ENCODE measurements at places on chromosomes 6 and 20.

GRCh38 chr20:25178563-25179438 is 16.7 kb upstream of the ENTPD6 start:
- peak; percentile 47 for DNase-seq

DNA sequence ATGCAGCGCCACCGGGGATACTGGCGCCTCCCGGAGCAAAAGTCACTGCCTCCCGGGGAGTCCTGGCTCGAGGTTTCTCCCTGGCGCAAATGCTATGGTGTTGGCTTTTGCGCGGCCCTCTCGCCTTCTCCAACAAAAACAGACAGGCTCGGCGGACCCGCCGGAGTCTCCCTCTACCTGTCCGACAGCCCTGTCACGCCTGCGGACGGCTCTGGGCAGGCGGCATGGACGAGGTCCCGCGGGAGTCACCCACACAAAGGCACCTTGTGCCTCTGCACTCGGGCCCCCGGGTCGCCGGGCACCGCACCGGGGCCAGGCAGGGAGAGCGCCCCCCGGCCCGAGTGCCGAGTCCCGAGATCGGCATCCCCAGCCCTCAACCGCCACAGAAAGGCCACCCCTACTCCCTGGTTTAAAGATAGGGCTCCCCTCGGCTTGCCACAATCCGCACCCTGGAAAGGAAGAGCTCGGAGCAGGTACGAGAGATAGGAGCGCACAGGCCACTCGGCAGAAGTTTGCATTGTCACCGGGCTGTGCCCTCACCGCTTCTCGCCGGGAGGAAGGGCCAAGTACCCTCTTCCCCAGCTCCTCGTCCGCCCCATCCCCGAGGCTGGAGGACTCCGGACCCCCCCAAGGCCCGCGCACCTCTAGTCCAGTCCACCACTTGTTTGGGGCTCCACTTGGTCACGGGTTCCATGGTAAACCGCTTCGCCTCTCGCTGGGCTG is 903 bp downstream of the CNKSR3 start:
- peak; percentile 67 for DNase-seq

- no peak for DNase-seq
Measured at GRCh38 chr6:155454471-155454870, 1.2 kb downstream of the NOX3 start.

DNA sequence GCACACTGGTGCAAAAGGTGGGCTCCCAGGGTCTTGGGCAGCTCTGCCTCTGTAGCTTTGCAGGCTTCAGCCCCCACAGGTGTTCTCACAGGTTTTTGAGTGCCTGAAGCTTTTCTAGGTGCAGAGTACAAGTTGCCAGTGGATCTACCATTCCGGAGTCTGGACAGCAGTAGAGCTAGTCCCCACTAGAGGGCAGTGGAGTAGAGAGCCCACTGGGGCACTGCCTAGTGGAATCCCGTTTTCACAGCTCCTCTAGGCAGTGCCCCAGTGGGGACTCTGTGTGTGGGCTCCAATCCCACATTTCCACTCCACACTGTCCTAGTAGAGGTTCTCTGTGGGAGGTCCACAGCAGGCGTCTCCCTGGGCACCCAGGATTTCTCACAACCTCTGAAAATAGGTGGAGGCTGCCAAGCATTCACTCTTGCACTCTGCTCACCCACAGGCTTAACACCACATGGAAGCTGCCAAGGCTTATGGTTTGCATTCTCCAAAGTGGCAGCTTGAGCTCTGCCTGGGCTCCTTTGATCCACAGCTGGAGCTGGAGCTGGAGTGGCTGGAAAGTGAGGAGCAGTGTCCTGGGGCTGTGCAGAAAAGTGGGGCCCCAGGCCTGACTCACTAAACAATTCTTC is 86.3 kb upstream of the PROKR2 start:
- DNase-seq, result peak; percentile 54

- no peak for DNase-seq
Measured at GRCh38 chr20:58956078-58956477, 25.0 kb upstream of the NELFCD start.

Data from ecto neural progenitor cell (in vitro differentiated cells).